AG08395 (cell line): ENCODE measurements at places on chromosomes 7 and 10.

- no peak for DNase-seq
These were observed 45.3 kb downstream of the PDLIM1 start for GRCh38 chr10:95245425-95246055.

DNA sequence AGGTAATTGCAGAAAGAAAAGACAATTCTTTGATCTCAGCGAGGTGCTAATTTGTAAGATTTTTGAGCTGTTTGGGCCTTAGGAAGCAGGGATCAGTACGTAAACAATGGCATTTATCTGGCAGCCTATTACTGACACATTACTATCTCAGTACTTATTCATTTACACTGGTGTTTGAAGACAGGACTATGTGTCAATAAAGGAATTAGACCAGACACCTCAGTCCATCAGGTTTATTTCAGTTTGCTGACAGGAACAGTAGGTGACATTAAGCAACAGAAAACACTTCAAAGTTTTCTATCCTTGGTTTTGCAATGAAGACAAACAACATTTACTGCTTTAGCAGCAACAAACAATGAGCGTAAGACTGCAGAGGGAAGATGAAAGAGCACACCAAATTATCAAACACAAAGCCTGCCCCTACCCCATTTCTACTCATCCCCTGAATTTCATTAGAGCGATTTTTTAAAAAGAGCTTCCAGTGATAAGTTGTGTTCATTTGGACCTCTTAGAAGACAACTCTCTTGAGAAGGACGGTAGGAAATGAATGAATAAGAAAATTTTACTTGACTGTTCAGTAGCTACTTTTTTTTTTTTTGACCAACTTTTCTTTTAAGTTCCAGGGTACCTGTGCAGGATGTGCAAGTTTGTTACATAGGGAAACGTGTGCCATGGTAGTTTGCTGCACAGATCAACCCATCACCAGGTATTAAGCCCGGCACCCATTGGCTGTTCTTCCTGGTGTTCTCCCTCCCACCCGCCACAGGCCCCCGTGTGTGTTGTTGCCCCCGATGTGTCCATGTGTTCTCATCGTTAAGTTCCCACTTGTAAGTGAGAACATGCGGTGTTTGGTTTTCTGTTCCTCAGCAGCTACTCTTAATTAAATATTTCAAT lies 138.8 kb downstream of the DKK1 start:
- no peak for DNase-seq

DNA sequence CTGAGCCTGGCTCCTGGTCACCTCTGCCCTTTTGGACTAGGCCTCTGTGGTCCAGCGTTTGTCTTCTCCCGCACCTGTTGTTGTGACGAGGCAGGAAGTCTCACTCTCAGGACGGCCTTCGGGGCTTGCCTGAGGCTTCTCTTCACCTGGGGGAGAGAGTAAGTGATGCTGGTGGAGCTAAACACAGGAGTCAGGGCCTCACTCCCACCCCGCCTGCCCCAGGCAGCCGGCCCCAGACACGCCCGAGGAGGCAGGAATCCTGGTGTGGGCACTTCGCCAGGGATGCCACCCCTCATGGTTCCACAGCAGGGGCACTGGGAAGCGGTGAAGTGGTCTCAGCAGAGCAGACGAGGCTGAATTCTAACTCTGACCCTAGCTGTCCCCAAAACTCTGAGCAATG lies 42.4 kb downstream of the IL2RA start:
- no peak for DNase-seq

DNA sequence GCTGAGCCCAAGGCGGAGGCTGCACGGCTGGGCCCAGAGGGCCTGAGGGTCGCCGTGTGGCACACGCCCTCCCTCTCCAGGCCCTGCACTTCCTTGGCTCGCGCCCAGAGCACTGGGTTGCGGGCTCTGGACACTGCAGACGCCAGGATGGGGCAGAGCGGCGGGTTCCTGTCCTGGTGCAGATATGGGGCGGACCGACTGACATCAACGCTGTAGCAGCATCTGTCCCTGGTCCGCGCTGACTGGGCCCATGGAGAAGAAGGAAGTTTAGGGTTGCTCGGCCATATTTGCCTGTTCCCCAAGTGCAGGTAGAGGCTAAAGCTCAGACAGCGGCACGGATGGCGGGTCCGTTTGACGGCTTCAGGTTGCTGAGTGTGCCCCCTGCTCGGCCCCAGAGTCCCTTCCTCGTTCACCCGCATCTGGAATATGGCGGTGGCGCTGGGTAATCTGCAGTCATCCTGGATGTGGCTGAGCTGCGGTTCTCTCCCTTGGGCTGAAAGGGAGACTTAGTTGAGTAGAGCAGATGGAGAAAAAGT lies 116.1 kb downstream of the OR13A1 start:
- no peak for DNase-seq

- DNase-seq: no peak
These were observed 226.8 kb downstream of the TCERG1L start for GRCh38 chr10:131084791-131085090.

- no peak for DNase-seq
These were observed 25.0 kb upstream of the ATP6V0A4 start for GRCh38 chr7:138822867-138823535.

GRCh38 chr10:70806841-70807240 lies 8.9 kb upstream of the SGPL1 start:
- DNase-seq: no peak

- DNase-seq: no peak
These were observed 119.0 kb downstream of the OAT start for GRCh38 chr10:124299696-124300095.

GRCh38 chr10:59945991-59946390 lies 39.6 kb upstream of the CCDC6 start:
- DNase-seq: no peak

DNA sequence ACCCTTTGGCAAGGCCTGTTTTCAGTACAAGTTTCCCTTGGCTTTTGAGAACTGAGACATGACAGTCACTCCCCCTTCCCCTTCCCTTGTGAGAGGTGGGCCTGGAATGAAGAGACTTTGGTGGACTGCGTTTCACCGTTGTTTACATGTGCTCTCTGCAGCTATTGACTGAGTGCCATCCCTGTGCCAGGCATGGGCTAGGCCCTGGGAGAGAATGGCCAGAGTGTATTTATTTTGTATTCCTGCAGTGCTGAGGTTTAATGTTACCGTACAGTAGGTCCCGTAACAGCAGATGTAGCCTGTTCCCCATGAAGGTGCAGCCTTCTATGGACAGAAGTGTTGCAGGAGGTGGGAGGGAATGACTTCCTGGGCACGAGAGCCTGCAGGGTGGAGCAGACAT lies 50.0 kb downstream of the TACR2 start:
- no peak for DNase-seq

- DNase-seq: no peak
These were observed 605 bp upstream of the NFKB2 start for GRCh38 chr10:102394801-102395399.

DNA sequence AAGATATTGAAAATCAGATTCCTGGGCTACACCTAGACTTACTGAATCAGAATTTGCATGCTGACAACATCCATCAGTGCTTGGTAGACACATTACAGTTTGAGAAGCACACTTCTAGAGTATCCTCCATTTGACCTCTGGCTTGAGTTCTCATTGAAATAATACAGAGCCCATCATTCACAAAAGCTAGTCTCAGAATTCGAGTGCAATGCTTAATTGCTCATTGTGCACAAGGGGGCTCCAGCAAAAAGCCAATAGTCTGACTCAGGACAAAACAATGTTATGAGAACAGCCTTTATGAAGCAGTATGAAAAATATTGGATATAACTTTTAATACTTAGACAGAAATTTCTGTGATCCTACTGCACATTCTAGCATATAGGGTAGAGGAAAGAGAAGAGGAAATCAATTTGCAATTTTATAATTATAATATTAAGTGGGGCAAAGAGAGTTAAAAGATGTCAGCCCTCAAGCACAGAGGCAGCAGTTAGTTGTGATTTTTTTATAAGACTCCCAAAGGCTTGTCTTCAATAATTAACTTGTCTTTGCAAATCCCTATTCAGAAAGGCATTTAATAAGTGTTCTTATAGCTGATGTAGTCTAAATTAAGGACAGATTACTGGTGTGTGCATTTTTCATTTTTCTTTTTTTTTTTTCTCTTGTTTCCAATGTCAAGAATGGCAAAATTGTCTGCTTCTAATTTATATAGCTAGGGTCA lies 105.8 kb upstream of the ANK3 start:
- no peak for DNase-seq

DNA sequence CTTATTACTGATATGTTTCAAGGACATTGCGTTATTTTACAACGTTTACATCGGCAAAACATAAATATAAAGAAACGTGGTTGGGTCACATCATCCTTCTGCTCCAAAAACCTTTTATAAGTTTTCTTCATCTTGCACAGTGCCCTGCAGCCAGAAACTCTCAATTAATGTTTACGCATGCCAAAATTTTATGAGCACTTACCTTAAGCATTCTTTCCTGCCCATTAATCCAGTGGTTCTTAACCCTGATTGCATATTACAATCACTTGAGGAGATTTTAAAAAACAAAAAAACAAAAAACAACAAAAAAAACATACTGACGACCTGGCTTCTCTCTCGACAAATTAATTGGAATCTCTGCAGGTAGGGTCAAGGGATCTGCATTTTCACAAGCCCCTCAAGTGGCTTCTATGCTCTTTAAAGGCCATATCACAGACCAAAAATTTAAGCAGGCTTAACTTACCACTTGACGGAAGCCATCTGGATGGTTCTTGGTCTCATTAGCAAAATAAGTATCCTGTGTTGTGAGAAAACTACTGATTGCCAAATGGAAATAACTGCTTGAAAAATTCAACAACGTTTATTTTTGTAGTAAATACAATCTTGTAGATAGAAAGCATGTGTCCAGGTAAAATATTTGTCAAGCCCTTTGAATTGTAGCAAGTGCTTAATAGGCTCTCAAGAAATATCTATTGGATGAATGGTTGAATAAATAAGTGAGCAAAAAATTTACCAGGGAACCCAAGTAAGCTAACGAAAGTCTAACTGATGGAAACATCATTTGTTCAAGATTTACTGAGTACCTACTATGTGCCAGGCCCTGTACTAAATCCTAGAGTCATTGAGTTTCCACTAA lies 30.9 kb upstream of the SLC16A12 start:
- DNase-seq: no peak

DNA sequence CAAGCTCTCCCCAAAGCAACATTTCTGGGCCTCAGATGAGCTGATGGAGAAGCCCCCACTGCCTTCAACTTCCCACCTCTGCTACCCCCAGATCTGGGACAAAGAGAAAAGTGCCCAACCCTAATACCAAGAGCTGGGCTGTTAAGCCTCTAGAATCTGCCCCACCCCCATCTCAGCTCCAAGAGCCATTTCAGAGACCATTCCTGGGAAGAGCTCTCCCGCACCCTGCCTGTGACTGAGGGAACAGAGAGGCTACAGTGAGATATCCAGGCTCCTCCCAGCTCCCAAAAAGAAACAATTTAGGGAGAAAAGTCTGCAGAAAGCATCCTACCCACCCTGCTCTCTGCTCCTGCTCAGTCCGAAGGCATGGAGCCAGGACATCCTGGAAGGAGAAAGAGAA lies 2.5 kb upstream of the KCNH2 start:
- no peak for DNase-seq

- no peak for DNase-seq
These were observed 526.6 kb downstream of the ZNF33B start for GRCh38 chr10:42111661-42112330.
